ENCODE measurements at places on chromosomes 2 and 18. TPM values are rescaled to one million over a fixed set of nuclear protein-coding genes. Genes with fewer than 3 reads are reported as not detected.

DNA sequence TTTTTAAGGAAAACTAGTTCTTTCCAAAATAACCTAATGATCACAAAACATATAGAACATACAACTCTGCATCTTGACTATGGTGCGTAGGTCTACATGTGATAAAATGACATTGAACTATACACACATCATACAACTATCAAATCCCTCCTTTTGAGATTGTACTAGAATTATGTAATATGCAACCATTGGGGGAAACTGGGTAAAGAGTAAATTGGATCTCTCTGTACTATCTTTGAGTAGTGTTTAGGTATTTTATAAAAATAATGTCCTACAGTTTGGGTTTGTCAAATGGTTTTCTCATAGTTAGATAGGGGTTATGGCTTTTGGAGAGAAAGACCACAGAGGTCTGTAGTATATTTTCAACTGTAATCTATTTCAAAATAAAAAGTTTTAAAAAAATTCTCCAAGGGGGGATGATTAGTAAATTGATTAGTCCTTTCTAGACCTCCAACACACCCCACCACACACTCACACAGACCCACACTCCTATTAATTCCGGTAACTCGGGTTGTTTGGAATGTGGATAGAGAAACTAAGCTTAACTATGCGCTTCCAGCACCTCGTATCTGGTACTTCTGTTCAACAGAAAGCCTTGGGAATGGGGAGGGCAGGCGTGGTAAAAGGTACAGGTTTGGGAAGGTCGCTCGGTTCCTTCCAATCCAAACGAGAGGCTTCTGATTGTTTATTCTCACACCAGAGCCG is 695 bp upstream of the BIRC6 start:
- DNase-seq: no peak

- DNase-seq: no peak
These were observed 121.0 kb upstream of the SMAD7 start for GRCh38 chr18:49071778-49072177.

DNA sequence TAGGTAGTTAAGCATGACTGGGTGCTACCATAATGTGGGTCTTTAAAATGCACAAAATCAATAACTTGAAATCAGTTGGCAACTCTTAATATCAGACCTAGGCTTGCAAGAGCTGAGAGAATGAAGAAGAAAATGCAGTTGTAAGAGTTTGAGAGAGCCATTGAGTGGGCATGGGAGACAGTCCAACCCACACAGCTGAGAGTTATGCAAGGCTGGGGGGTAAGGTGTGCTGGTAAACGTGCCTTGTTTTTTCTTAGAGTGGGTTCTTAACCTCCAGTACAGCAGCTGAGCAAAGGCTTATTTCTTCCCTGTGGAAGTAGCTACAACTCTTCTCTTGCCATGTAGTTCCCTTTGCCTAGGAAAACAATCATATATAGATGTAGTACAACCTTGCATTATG is 20.2 kb upstream of the CCDC178 start:
- no peak for DNase-seq

DNA sequence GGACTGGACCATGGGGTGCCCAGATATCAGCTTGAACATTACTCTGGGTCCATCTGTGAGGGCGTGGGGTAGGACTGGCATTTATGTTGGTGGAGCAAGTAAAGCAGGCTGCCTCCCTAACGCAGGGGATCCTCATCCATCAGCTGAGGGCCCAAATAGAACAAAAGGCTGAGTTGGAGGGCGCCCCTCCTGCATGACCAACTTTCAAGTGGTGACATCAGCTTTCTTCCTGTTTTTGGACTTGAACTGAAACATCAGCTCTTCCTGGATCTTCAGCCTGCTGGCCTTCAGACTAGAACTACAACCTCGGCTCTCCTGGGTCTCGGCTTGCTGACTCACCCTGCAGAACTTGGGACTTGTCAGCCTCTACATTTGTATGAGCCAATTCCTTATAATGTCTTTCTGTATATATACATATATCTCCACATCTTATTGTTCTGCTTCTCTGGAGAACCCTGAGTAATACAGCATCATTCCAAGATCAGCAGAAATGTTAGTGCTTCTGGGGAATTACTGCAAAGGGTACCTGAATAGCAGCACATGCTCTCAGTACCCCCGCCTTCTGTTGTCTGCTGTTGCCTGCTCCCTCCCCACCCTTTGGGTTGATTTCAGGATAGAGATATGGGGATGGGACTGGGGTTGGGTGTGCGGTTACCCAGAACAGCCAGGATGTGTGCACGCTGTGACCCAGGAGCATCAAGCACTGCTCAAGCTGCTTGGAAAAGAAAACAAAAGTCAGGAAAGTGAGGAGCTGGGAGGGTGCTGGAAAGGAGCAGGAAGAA is 20.0 kb downstream of the TMEM127 start:
- DNase-seq: peak; percentile 28

Gene PMAIP1
- total RNA-seq: 13.7 TPM

Gene ATF2
- 44.4 TPM for total RNA-seq

GRCh38 chr2:46706264-46706983 is 209.2 kb downstream of the MCFD2 start:
- no peak for DNase-seq

GRCh38 chr2:104654811-104655210 is 199.1 kb upstream of the POU3F3 start:
- no peak for DNase-seq

- DNase-seq: no peak
These were observed 90.3 kb upstream of the TFPI start for GRCh38 chr2:187644486-187644885.

Gene CRACDL
- total RNA-seq: 2.2 TPM

GRCh38 chr2:29923110-29923721 is 1.8 kb upstream of the ALK start:
- DNase-seq: peak; percentile 63

DNA sequence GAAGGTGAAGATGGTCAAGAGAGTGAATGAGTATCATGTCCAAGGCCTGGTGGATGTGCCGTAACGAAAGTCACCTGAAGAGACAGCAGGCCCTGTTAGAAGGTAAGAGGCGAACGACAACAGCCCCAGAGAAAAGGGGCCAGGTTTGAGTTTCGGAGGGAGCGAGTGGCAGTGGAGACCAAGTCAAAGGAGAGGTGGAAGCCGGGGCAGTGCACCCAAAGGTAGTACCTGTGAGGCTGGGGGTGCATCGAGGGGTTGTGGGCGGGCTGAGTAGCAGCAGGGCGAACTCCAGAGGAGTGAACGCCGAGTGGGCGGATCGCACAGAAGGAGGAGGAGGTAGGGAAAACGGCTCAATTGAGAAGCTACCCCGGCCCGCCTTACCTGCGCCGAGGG is 358 bp downstream of the USP37 start:
- DNase-seq: no peak
